ENCODE measurements at places on chromosomes 5 and 9.

GRCh38 chr5:177454397-177455035, 7.9 kb downstream of the PRR7 start:
- DNase-seq = peak; percentile 91

DNA sequence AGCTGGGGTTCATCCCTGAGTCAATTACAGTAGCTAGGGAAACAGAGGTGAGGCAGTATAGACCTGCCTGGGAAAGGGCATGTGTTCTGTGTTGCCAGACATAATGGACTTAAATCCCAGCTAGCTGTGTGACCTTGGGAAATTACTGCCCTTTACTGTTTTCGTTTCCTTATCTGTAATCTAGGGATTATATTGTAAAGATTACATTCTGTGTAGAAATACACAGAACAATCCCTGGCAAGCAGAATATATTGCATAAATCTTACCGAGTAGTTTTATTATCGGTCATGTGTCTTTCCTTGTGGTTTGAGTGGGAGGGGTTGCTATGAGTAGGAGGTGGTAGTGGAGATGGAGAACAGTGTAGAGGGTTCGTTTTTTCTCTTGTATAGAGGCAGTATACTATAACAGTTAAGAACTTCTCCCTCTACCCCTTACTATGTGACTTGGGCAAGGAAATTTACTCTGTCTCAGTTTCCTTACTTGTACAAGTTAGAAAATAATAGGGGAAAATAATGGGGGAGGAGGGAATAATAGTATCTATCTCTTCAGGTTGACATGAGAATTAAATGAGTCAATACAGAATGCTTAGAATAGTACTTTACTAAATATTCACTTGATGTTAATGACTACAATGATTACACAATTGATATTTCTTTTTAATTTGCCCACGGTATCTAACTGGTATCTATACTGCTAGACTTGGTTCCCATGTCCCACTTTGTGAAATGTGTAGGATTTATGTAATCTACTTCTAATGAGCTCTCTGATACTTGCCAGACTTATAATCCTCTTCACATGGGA, 7.1 kb upstream of the DMXL1 start:
- DNase-seq = no peak

GRCh38 chr5:95823738-95824609, 1.4 kb upstream of the GLRX start:
- peak; percentile 69 for DNase-seq

DNA sequence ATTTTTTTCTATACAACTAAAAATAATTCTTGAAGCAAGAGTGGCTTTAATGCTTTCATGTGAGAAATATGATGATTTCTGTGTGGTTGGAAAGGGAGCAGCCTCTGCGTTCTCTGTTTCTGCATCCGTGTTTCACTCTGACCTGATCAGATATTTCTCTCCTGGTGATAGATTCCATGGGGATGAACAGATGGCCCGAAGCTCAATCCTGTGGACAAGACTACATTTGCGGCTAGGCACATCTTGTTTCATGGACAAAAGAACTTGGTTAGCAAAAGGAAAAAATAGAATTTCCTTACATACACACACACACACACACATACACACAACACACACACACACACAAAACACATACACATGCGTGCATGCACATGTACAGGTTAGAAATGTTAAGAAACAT, 218.2 kb upstream of the ADAMTS16 start:
- no peak for DNase-seq

DNA sequence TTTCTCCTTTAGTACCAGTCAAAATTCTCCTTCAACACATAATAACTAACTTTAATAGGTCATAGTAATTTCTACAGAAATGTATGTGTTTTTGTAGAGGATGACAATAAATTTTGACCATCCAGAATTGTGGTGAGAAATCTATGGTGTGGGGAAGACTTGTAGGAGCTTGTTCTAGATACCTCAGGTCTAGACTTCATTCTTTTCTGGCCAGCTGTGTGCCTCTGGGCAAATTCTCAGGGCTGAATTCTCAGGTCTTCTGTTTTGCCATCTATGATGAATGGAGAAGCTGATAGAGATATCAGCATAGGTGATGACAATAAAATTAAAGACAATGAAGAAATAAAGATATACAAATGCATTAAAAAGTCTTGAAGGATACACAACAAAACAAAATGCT, 298.6 kb upstream of the MEF2C start:
- no peak for DNase-seq

GRCh38 chr9:33354651-33355211, 47.6 kb downstream of the AQP7 start:
- DNase-seq = no peak

GRCh38 chr9:224026-224425, 9.4 kb downstream of the DOCK8 start:
- DNase-seq = no peak

DNA sequence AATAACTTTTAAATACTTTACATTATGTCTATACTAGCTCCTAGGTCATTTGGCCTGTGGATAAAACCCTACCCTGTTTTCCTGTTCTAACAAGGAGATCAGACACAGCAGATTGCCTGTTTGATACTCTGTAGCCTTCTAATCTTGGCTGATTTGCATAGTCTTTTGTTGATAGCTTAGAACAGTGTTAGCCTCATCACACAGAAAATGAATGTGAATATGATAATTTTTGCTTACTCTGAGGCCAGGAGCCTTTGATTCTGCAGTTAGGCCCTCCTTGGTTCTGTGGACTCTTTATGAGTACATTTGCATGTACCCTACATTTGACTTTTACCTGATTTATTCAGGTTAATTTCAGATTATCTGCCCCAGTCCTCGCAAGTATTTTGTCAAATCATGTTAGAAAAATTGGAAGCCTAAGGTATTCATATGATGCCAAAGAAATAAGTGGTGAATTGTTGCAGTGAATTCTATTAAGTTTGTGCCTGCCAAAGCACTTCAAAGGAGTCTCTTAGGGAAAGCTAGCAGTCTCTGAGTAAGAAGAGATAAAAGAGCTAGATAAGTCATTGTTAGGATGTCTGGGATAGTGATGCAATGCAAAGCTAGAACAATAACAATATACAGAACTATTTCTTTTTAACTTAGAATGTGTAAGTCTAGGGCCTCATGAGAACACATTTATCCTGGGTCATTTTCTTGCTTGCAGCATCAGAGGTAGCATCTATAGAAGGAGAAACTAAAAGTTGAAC, 56.4 kb downstream of the SCAMP1 start:
- DNase-seq = no peak

- no peak for DNase-seq
Measured at GRCh38 chr5:152560512-152561137, 155.5 kb upstream of the NMUR2 start.

DNA sequence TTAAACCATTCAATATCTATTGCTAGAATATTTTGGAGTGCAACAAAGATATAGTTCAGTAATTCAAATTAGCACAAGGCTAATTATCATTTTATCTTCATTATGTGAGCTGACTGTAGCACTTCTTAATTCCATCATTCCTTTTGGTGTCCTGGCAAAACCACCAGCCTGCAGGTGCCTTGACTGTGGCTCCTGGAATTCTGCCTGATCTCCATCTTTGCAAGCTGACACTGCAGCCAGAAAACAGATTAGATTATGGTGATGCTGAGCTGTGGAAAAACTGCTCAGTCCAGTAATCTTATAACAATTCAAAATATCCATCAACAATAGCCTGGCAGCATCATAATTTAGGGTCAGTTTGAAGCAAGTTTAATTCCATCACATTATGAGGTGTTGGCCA, 919.5 kb downstream of the DTWD2 start:
- no peak for DNase-seq

DNA sequence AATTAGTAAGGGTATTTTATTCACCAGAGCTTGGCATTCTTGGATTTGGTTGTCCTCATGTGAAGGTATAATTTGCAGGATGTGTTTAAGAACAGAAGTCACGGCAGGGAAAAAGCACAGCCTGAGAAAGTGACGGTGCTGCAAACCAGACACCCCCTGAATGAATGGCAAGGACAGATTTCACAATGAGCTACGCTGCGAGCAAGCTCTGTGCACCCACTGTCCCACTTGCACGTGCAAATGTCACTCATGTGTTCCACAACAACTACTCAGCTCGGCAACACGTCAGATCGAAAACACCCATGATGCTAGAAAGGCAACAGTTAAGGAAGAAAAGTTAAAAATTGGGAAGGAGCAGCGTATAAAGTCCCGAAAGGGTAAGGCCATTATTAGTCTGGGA, 168.9 kb downstream of the ROR2 start:
- no peak for DNase-seq

- no peak for DNase-seq
Measured at GRCh38 chr5:125149527-125149926, 403.1 kb upstream of the ZNF608 start.

DNA sequence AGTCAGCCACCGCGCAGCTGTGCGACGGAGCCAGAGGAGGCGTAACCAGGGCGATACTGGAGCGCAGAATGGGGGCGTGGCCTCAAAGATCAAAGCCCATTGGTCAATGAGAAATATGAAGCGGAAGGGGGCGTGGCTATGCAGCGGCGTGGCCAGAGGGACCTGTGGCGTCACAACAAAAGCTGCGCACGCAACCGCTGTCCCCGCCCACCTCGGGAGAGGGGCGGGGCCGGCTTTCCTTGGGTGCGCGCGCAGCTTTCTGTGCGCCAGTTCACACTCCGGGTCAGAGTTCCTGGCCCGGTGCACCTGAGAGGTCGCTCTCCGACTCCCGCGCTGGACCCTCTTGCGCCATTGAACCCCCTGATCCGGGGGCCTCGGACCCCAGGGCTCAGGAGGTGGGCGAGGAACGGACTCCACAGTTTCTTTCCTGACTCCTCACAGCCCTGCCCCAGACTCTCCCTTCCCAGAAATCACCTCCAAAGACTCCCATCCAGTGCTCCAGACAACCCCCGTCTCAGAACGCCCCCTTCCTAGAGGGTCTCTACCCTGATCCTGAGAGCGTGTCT, at the start of gene SWI5:
SWI5 (plus strand) TSS at position 269 of the 566 bp plus-strand sequence.
- DNase-seq = peak; percentile 89

- no peak for DNase-seq
Measured at GRCh38 chr9:672851-673250, 168.6 kb upstream of the DMRT1 start.

- no peak for DNase-seq
Measured at GRCh38 chr5:51279983-51280706, 103.1 kb upstream of the ISL1 start.

- no peak for DNase-seq
Measured at GRCh38 chr5:82278711-82279370, 687 bp upstream of the RPS23 start.

DNA sequence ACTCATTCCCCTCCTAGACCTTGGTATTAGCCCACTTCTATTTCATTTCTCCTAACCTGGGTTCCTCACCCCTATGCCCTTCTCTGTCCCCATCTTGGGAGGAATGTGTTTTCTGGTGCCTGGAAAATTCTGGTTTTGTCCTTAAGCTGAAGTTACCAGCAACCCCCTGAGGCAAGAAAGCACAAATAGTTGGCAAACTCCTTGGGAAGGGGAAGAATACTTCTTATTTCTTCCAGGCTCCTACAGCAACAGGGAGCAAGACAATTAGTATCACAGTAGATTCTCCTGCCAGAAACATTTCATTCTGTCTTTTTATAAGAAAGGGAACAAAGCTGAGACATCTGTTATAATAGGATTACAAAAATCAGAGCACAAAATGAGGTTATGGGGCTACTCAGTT, 142.5 kb downstream of the SNCAIP start:
- DNase-seq = no peak

DNA sequence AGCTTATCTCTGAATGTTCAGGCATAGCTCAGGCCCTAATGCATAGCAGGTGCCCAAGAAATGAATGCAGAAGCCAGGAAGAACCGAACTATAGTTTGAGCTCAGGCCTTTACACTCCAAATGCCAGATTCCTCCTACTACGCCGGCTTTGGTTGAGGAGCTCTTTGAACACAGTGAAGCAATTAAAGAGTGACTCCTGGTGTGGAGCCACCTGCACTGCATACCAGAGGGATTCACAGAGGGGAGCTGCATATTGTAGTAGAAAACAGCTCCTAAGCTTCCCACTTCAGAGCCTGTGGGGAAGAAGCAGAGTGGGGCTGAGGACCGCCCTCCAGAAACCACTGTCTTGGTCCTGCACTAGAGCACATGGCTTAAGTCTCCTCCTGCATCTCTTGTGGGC, 14.5 kb upstream of the KCNMB1 start:
- DNase-seq = no peak

DNA sequence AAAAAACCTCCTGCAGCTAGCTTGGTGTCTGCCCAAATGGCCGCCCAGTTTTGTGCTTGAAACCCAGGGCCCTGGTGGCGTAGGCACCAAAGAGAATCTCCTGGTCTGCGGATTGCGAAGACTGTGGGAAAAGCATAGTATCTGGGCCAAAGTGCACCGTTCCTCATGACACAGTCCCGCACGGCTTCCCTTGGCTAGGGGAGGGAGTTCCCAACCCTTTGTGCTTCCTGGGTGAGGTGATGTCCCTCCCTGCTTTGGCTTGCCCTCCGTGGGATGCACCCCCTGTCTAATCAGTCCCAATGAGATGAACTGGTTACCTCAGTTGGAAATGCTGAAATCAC, 83.0 kb upstream of the JAK2 start:
- DNase-seq = no peak

DNA sequence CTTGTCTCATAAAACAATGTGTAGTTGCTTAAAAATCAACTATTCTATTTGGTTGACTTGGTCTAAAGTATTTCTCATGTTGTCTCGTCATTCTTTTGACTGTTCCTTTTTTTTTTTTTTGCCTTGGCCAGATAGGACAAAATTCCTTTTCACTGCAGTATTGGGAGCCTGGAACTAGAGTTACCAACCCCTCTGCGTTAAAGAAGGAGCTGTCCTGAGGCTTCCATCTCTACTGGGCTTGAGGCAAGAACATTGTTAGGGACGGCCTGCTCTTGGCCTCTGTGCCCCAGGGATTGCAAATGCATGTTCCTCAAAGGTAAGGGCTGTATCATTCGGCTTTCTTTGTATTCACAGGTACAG, 1.4 kb upstream of the NPR2 start:
- DNase-seq = no peak

DNA sequence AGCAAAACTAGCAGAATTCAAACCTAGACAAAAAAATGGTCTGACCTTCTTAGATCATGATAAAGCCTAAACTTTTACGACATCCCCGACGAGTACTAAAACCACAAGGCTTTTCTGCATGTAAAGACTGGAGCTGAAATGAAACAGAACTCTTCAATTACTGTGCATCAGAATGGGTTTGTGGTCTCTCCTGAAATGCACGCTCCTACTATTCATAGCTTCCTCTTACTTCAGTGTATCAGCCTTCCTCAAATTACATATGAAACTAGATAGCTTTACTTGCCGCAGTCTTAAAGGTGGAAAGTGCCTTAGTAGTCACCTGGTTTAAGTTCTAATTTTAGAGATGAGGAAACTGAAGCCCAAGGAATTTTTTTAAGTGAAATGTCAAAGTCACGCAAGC, 24.6 kb upstream of the MED10 start:
- DNase-seq = no peak

DNA sequence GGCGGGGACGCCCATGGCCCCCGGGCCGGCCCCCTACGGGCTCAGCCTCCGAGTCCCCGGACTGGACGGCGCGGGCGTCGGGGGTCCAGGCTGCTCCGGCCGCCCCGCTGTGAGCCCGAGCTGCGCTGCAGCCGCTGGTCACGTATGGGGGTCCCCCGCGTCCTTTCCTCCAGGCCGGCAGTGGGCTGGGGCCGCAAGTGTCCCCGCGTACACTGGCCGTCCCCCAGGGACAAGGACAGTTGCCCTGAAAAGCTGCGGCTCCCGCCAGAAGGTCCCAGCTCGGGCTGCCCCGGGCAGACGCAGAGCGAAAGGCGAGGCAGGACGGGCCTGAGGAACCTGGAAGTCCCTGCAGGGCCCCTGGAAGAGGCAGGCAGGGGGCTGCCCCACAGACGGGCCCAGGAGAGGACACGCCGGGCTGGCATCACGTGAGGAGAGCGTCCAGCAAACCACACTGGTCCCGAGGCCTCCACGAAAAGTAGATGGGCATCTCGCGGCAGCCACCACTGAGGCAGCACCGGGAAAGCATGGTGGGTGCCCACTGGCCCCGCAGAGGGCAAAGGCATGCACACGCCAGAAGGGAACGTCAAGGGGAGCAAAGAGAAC, 3.3 kb upstream of the NKD2 start:
- DNase-seq = no peak

Measured in GOT3 (cell line).